ENCODE measurements at places on chromosomes 11 and 22.
A peak's percentile ranks its signal among the peaks of the same experiment; 100 is the strongest.

DNA sequence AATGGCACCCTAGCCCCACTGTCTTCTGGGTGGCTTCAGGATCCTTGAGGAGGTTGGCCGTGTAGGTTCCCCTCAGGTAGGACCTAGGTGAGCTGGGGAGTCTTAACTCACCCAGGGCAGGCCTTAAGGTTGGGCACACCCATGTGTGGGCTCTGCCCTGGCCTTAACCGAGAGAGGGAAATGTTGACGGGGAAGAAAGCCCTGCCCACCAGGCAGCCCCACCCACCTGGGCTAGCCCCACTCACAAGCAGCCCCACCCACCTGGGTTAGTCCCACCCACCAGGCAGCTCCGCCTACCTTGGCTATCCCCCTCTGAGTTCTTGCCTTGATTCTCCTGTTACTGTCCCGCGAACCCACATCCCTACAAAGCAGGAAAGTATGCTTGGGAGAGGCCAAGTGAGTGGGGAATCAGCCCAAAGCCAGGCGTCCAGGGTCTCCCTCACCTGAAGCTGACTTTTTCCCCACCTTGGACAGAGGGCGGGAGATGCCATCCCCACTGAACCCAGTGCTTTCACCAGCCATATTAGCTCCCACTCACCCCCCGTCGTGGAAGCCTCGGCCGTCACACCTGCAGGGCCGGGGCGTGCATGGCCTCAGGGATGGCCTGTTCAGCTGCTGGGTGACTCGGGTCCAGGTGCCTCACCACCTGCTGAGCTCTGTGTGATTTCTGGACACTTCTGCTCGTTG, at the start of gene MYEOV:
MYEOV (plus strand) TSS at position 337 of the 687 bp plus-strand sequence. CDS start 1,200 bp downstream, outside the sequence.
- peak; percentile 41 for DNase-seq

DNA sequence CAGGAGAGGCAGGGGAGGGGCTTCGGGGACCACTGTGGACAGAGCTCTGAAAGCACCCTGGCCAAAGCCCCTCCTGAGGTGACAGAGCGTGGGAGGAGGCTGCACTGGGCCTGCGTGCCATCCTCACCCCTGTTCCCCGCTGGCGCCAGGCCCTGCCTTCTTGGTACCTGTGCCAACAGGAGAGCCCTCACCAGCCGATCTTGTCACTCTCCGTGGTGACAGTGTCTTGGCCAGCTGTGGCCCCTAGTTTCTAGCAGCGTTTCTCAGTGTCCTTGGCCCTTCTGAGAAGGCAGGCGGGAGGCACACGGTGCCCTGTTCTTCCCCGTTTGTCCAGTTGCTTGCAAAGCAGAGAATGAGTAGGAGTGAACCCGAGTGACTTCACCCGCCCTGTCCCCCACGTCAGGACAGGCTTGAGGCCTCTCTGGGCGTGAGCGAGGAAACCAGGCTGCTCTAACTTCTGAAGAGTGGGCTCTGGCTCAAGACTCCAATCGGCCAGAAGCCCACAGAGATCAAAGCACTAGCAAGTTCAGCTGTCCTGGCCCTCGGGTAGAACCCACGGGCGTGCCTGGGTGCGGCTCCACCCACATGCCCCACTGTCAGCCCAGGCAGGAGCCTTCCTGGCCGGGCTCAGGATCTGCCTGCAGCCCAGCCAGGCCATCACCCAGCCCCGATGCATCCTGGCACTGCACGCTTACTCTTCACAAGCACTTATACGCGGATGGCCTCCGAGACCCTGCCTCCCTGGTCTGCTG, 60.2 kb upstream of the EMID1 start:
- DNase-seq: no peak

DNA sequence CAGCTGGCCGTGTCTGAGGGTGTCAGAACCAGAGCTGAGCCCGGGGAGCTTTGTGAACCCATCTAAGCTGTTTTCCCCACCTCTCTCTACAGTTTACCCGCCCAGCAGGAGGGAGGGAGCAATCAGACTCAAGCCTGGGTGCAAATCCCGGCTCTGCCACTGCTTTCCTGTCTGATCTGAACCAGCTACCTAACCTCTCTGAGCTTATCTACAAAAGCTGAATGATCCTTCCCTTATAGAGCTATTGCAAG, 252 bp downstream of the APOL2 start:
- no peak for DNase-seq

GRCh38 chr11:44699497-44700408, 27.0 kb upstream of the TSPAN18 start:
- no peak for DNase-seq

- no peak for DNase-seq
Observed at GRCh38 chr11:77698896-77699295, 61.3 kb upstream of the CLNS1A start.
